ENCODE measurements at places on chromosomes 2 and 18. TPM values are rescaled to one million over a fixed set of nuclear protein-coding genes. Genes with fewer than 3 reads are reported as not detected.

The CD207 gene
- not detected for total RNA-seq

The SCN2A gene
- not detected for total RNA-seq

The MC4R gene
- not detected for total RNA-seq

The SLC16A14 gene
- total RNA-seq, result 0.22 TPM

The PLGLB1 gene
- 4.0 TPM for total RNA-seq

The HOXD13 gene
- total RNA-seq, result not detected
